ENCODE measurements at places on chromosomes 5 and 9. TPM values are rescaled to one million over a fixed set of nuclear protein-coding genes. Genes with fewer than 3 reads are reported as not detected.

Gene CYSTM1
- 160 TPM for total RNA-seq

Gene PCDHB13
- total RNA-seq = 0.06 TPM

Gene BTNL9
- 0.87 TPM for total RNA-seq

Gene ACTBL2
- total RNA-seq = 0.05 TPM

Gene LIFR
- total RNA-seq = 7.5 TPM

Gene LCP2
- not detected for total RNA-seq

Gene SEMA5A
- not detected for total RNA-seq

Gene ADAMTSL1
- total RNA-seq = not detected

Gene STOM
- total RNA-seq = 107 TPM

Gene SEMA4D
- total RNA-seq = 6.4 TPM

Data from A549 treated with DMSO at 1 μM for 4 hours (cell line).